Activated T-helper 1 cell treated with anti-CD3 and anti-CD28 coated beads, Interleukin-12 subunit alpha, Interleukin-12 subunit beta, Interleukin-2, Interleukin-4 antibody, amounts not matched to agents 30 ng/mL and 10 ng/mL and 1 ng/mL, durations not matched to agents 14 hours and 24 hours and 36 hours (primary cell): ENCODE measurements at places on chromosomes 4 and X. TPM values are rescaled to one million over a fixed set of nuclear protein-coding genes. Genes with fewer than 3 reads are reported as not detected.
A peak's percentile ranks its signal among the peaks of the same experiment; 100 is the strongest.

GALNT7 gene
- total RNA-seq: 24.6 and 30.5 TPM in 2 replicates

QRFPR gene
- not detected in 2 replicates for total RNA-seq

GRCh38 chr4:66837279-66837922 is 707.9 kb downstream of the CENPC start:
- no peak for DNase-seq

- no peak for DNase-seq
Measured at GRCh38 chr4:129603241-129603931, 507.4 kb downstream of the C4orf33 start.

SPATA18 gene
- total RNA-seq: 0.13 and 0.27 TPM in 2 replicates

CLGN gene
- not detected in 2 replicates for total RNA-seq

GRCh38 chr4:41290479-41290878 is 33.8 kb downstream of the UCHL1 start:
- DNase-seq: no peak

DNA sequence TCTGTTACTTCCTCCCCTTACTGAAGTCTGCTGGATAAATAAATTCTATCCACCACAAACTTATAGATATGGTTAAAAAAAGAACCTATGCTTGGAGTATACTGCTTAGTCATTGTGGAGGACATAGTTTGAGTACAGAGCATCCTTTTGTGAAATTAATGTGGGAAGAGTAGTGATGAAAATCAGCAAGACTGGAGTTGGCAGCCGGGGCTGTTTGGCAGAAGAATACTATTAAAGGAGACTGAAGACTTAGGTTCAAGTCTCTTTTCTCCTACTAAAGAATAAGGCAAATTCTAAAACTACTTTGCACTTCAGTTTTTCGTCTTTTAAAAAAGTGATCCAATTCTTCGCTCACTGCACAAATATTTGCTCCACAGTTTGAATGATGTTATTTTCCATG is 326.6 kb upstream of the ATOH1 start:
- DNase-seq: no peak

DDX3X gene
- 312 and 337 TPM in 2 replicates for total RNA-seq

GNRHR gene
- total RNA-seq: not detected in 2 replicates

DNA sequence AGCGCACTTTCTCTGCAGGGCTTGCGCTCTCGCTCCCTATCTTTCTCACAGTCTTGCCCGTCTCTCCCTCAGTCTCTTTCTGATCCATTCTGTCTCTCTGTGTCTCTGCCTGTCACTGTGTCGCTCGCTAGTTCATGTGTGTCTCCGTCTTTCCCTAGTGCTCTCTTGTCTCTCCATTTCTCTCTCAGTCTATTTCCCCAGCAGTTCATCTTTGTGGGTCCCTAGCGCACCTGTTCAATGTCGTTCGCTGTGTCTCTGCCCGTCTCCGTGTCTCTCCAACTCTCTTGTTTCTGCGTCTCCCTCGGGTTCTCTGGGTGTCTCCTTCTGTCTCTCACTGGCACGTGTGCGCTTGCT is 1.5 kb downstream of the GPR101 start:
- no peak for DNase-seq

GRCh38 chrX:134933911-134934310 is 56.9 kb upstream of the SMIM10 start:
- no peak for DNase-seq

SCML2 gene
- total RNA-seq: 3.0 and 3.6 TPM in 2 replicates

- DNase-seq: no peak
Measured at GRCh38 chrX:115333446-115333845, 43.9 kb downstream of the LUZP4 start.

- no peak for DNase-seq
Measured at GRCh38 chr4:71498002-71498401, 159.2 kb downstream of the SLC4A4 start.

GRCh38 chr4:181173046-181173445 is 1070.2 kb upstream of the TENM3 start:
- DNase-seq: no peak

GRCh38 chrX:270848-271367 is 10.3 kb upstream of the PLCXD1 start:
- no peak for DNase-seq

GRCh38 chr4:53905941-53906377 is 158.4 kb downstream of the CHIC2 start:
- no peak for DNase-seq

DNA sequence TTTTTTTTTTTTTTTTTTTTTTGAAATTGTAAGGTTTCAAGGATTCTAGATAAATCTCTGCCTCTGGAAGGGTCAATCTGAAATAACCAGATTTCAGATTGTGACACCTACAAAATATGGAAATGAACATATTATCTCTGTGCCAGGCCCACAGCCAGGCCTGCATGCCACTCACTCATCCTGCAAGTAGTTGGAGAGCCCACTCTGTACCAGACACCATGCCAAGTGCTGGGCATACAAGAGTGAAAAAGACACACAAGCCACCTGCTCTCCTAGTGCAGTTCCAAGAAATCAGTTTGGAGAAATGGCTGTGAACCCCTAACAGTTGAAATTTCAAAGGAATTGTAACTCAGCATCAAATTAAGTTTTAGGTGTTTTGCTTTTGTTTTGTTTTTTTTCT is 145.9 kb upstream of the NOCT start:
- DNase-seq: no peak

ABCG2 gene
- 0.34 TPM in 2 replicates for total RNA-seq

PAGE2B gene
- not detected in 2 replicates for total RNA-seq

PDZD4 gene
- total RNA-seq: 0.29 and 0.44 TPM in 2 replicates

DNA sequence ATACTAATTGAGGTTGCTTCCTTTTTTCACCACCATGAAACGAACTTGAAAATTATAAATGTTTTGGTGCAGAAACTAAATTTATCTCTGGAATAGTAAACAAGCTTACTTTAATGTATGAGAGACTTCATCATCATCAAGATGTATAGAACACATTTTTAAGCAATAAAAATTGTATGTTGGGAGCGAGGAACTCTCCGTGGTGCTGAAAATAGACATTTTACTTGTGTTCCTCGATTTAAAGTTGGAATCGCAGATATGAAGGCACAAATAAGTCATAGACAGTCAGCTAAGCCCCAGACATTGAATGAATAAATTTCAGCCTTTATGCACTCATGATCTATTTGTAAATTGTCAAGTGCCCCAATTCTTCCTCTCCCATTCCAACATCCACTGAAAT is 310.7 kb downstream of the STK32B start:
- no peak for DNase-seq

DNA sequence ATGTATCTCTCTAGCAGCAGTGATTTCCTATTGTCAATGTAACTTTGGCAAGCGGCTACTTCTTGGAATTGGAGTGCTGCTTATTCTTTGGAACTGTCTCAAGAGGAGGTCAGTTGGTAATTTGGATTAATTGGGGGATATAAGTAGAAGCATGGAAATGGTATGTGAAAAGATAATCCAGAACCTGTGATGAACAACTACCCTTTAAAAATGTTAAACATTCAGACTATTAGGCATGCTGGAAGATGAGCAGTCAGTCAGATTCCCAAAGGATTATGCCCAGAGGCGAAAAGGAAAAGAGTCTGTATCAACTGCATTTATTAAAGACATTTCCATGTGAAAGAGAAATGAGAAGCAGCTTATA is 62.5 kb downstream of the SEC24D start:
- no peak for DNase-seq

DNA sequence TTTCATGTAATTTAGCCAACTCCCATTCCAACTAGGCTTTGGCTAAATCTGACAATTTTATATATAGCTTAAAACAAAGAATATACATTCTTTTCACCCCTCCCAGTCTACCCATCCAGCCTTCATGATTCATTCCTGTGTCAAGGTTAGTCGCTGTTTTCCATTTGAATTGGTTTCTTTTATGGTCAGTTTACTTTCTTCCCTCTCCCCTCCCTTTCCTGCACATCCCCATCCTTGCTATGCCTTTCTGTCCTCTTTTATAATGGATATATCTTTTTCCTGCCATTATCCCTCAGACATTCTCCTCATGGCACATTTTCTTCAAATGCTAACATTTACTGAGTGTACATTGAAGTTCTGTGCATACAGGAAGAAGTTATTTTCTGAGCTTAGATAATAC is 4.7 kb downstream of the ZXDB start:
- DNase-seq: no peak

DNA sequence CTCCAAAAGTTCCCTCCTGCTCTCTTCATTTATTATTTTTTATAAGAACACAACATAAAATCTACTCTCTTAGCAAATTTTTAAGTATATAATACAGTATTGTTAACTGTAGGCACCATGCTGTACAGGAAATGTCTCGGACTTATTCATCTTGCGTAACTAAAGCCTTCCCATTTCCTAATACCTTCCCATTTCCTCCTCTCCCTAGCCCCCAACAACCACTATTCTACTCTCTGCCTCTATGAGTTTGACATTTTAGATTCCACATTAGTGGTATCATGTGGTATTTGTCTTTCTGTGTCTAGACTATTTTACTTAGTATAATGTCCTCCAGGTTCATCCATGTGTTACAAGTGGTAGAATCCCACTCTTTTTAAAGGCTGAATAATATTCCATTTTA is 15.8 kb upstream of the SYTL4 start:
- no peak for DNase-seq

DNA sequence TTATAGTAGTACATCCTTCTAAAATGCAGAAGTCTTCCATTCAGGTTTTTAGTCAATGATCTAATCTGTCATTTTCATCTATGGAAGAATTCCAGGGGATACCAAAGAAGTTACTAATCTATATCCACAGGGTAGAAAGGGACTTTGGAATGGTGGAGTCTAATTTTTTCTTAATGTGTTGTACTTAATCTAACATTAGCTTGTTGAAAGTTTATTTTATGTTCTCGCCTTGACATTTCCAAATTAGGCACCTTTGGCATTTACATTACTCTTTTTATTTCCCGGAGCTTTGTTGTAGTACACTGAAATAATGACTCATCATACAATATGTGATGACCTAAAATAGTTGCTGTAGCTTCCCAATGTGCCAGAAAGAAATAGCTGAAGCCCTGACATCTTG is 91.5 kb downstream of the HTR2C start:
- no peak for DNase-seq

- DNase-seq: no peak
Measured at GRCh38 chrX:74372272-74372671, 49.0 kb upstream of the SLC16A2 start.

SPIN4 gene
- total RNA-seq: 4.4 and 4.5 TPM in 2 replicates

GRCh38 chr4:10171055-10171454 is 54.5 kb upstream of the WDR1 start:
- no peak for DNase-seq

- no peak for DNase-seq
Measured at GRCh38 chrX:19372547-19373331, 29.0 kb downstream of the PDHA1 start.

- DNase-seq: no peak
Measured at GRCh38 chrX:115911967-115912366, 258.6 kb upstream of the AGTR2 start.

- DNase-seq: no peak
Measured at GRCh38 chr4:48792348-48793006, 12.4 kb upstream of the FRYL start.

- no peak for DNase-seq
Measured at GRCh38 chr4:146443525-146443924, 78.2 kb downstream of the SLC10A7 start.

GRCh38 chrX:110462957-110463356 is 104.3 kb downstream of the RTL9 start:
- DNase-seq: no peak

DNA sequence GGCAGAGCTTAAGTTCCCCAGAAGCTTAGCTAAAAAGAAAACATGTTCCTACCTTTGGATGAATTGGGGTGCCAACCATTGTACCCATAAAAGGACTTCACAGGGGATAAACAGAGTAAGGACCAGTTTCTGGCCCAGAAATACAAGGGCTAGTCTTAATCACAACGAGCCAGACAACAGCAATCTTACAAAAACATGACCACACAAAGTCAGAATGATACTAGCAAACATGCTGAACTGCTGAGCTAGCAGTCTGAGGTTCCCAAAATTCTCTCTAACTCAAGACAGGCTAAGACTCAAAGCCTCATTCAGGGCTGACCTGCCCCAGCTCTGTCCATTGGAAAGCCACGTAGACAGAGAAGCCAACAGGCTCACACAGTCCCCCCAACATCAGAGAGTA is 40.3 kb downstream of the ATP11C start:
- DNase-seq: no peak

DNA sequence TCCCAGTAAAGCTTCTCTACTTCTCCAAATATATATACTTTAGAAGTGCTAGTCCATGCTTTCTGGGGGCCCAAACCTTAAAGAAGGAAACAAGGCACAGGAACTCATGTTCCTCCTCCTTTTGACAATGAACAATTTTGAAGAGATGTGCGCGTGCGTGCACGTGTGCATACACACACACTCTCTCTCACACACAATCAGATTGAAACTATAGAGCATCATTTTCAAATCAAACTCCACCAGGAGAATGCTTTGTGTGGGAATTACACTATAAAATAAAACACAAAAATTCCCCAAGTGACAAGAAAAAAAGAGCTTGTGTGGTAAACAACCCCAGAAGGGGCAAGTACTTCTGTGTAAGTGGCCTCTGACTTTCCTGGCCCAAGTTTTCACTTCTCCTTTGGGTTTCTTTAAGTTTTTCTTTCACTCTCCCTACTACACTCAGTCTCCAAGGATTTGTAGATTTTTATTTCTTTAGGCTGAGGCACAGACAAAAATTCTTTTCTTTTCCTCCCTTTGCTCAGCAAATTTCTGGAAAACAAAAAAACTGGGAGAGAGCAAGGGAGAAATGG is 46.6 kb upstream of the SHISA3 start:
- DNase-seq: no peak

CDKN2AIP gene
- 23.9 and 24.1 TPM in 2 replicates for total RNA-seq

- DNase-seq: peak; percentile 60
Measured at GRCh38 chrX:71533851-71534561, 1.1 kb downstream of the OGT start.

DNA sequence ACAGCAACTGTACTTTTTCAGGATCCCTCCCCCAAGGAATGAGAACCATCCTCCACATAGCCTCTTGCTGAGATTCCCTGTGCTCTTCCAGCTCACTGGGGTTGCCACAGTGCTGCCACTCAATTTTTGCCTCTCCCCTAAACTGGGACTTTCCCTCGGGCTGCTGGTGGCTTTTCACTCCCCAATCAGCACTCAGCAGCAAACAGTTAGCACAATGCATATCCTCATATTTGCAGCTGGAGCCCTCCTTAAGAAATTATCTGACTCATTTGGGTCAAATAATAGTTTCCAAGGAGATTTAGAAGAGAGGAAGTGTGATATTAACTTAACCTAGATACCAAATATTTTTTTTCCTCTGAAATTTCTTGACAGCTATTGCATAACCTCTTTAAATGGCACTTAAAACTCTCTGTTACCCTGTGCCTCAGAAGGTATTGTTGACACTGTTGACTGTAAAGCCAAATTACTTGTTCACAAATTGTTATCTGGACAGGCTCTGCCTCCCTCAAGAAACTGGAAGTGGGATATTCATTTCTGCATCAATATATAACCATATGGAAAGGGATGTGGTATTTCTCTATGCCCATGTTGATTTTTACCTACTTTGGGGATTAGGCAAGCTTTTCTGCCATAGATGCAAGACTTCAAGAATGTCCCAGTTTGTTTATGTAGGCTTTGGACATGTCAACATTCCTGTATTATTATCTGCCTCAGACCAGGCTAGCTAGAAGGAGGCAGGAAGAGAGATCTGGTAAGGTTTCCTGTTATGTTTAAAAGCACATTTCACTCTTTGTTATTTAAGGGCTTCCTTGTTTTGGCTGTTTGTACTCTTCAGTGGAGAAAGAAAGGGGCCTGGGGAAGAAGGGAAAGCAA is 58.0 kb downstream of the SEPTIN11 start:
- DNase-seq: no peak
